ENCODE measurements at places on chromosomes 4 and X.

DNA sequence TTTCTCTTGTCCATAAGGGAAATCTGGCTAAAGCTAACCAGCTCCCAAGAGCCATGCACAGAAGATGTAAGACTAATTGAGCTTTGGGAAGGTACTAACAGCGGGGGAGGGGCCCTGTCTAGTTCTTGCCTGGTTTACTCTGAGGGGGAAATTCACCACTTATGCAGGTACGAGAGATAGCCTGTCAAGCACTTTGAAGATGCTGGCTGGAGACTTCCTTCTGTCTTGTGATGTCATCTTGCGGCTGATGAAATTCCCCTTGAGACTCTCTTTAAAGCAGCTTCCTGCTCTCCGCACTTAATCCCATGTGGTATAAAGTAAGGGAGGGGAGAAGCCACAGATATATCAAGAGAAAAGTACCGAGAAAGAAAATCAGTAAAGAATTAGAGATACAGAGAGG is 345.3 kb downstream of the MAPK10 start:
- DNase-seq: no peak

DNA sequence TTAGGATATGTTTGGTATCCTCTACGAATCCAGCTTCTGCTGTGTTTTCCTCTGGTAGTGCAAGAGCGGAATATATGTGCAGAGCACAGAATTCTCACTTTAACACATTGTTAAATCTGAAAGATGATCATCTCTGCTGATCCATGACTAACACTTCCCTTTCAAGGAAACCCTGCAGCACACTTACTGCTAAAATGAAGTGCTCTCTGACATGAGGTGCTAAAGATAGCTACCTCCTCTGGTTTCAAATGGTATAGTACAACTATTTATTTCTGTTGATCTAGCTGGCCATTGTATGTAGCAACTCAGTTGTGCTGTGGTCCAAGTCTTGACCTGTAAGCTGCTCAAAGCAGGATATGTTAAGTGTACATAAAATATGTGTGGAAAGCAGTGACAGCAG is 162.4 kb upstream of the FMR1 start:
- DNase-seq: no peak

DNA sequence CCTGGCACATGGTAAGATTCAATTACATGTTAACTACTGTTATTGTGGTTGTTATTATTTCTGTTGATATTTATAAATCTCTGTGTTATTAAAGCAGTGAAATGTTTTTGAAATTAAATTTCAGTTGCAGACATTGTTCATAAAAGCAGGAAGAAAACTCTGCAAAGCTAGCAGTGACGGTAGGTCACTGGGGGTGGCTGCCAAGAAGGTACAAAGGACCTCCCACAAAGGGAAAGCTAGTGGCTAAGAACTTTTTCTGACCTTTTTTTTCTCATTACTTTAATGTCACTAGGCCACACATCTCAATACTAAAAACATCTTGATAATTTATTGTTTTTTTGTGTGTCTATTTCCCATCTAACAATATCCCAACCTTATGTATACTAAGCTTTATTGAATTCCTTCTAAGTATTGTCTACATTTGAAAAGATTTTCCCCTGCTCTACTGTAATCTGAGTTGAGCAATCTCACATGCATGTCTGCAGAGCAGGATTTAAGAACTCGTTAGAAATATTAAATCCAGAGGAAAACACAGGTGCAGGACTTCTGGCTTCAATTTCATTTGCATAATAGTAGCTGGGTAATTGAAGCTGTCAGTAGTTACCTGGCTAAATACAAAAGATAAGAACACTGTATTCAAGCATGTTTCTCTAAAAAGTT is 197.3 kb downstream of the CFAP299 start:
- DNase-seq: no peak

GRCh38 chr4:72918362-72918761 is 151.2 kb downstream of the COX18 start:
- no peak for DNase-seq

GRCh38 chrX:146887020-146887419 is 72.5 kb upstream of the CXorf51A start:
- no peak for DNase-seq

DNA sequence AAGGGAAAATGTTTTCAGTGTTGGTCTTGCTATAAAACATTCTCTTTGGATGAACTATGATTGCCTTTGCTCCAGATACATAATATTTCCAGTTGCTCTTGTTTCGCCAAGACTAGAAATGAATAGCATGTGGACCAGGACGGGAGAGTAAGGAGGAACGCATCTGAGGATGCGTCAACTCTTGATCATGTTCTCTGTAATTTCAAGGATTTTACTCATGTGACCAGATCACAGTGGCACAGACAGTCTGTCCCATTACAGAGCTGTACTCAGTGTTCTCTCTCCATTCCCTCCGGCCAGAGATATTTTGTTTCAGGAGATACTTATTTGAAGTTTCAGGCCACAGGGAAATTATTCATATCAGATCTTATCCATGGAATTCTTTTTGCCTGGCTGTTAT is 266.6 kb downstream of the MID1IP1 start:
- no peak for DNase-seq

DNA sequence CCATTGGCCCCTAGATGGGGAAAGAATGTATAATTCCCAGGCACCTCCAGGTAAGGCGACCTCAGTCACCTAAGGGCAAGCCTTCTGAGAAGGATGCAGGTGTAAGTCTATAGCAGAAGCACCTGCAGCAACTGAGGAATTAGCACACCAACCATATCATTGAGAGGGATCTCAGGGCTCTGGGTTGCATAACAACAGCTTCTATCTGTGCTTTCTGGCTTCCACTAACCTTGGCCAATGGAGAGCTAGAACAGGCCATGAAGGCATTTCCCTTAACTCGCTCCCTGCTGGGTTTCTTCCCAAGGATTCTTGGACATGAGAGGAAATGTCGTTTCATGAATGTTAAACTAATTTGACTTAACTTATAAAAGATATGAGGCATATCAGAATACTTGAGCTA is 177.8 kb upstream of the GK2 start:
- no peak for DNase-seq

DNA sequence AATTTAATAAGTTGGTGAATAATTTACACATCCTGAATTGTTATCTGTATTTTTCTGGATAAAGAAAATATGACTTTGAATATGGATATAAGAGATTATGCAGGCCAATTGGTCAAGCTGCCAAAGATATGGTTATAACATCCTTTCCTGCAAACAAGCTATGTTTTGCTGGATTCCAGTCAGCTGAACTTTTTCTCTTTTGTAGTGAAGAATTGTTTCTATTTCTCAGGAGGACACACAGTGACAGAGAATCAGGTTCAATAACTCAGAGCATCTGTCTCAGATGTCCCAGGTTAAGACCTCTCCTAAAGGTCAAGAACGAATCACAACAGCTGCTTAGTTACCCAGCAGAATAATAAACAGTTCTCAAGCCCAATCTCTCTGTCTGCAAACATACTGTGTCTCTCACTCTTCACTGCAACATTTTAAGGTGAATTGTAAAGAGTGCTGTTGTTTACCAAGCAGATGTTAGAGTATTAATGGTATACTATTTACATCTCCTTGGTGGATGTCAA is 189.5 kb upstream of the ANKRD50 start:
- DNase-seq: peak; percentile 61

- DNase-seq: no peak
Measured at GRCh38 chrX:72114306-72114705, 17.4 kb downstream of the RTL5 start.

- no peak for DNase-seq
Measured at GRCh38 chrX:39818750-39819149, 279.0 kb downstream of the BCOR start.

- no peak for DNase-seq
Measured at GRCh38 chr4:139374251-139374650, 72.0 kb upstream of the NDUFC1 start.

DNA sequence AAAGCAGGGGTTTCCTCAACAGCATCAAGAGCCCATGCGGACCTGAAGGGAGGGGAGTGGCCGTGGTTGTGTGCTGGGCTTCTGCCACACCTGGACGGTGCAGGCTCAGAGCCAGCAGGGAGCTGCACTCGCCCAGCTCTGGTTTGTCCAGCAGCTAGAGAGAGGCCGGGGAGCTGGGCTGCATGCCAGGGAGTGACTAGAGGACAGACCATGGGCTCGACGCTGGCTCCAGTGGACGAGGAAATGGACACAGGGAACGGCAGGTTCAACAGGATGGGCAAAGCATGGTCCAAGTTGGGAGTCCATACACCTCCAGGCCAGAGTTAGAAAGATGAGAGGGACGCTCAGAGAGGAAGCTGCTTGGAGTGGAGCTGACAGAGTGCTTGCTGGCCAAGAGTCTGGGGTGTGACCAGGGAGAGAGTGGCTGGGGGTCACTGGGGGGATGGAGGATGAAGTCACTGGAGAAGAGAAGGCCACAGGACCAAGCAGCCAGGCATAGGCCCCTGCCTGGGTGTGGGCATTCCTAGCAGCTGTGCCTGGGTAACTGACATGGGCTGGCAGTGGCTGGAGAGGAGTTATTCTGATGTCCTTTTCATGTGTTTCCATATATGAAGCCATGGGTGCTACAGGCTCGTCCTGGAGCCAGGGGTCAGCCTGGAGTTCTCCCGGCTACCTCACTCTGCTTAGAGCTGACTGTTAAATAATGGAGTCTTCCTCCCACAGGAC is 42.8 kb downstream of the HTT-AS start:
- DNase-seq: no peak

- DNase-seq: no peak
Measured at GRCh38 chr4:134160211-134160610, 41.4 kb downstream of the PABPC4L start.

GRCh38 chr4:89324671-89325070 is 17.1 kb upstream of the GPRIN3 start:
- peak; percentile 32 for DNase-seq

- DNase-seq: peak; percentile 10
Measured at GRCh38 chr4:155025762-155026457, 182.5 kb upstream of the NPY2R start.

DNA sequence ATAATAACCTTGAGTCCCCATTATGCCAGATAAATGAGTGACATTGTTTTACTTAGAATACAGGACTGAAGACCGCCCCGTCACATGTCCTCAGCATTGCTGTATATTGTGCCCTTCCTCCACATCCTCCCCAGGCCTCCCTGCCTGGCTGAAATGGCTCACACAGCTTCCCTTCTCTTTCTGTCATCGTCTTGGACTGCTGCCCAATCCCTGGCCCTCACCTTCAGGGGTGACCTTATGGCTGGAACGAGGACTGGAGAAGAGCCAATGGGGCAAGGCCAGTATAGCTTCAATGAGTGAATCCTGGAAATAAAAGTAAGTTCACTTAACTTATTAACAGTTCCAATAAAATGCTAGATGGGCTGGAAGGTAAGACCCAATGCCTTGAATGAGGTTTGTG is 2.7 kb downstream of the KCNE5 start:
- no peak for DNase-seq

GRCh38 chrX:110284159-110284558 is 33.7 kb downstream of the AMMECR1 start:
- DNase-seq: peak; percentile 87

GRCh38 chrX:107728371-107729099 is 47.1 kb downstream of the TSC22D3 start:
- DNase-seq: no peak

- DNase-seq: no peak
Measured at GRCh38 chr4:58732973-58733372, 1622.8 kb upstream of the IGFBP7 start.

GRCh38 chrX:80174925-80175574 is 160.5 kb downstream of the TBX22 start:
- DNase-seq: no peak

GRCh38 chrX:2820136-2820771 is 8.5 kb upstream of the GYG2 start:
- DNase-seq: no peak

DNA sequence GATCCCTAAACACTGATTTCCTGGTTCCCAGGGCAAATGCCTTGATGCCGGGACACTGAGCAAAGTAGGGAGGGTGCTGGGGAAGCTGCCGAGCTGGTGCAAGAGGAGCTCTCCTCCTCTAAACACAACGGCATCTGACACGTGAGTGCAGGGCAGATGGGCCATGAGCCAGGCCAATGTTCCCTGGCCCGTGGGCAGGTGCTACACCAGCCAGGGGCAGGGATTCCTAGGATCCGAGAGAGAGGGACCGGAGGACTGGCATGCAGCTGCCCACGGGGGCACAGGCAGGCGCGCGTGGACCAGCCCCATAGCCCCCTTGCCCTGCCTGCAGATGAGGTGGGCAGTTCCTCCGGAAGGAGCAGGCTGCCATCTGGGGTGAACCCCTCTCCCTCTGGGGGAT is 66.8 kb upstream of the AFAP1 start:
- no peak for DNase-seq

DNA sequence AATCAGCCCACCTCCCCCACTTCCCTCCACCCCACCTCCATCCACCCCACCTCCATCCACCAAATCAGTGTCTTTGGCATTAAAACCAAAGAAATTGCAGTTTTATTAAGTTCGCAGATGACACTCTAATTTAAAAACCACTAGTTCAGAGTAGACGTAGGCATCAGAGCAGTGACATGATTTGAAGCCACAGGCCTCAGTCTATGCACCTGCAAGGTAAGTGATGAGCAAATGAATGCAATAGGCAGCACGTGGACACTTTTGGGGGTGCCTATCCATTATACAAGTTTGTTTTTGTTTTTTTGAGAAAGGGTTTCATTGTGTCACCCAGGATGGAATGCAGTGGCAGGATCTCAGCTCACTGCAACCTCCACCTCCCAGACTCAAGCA is 88.0 kb upstream of the TRIM2 start:
- no peak for DNase-seq

GRCh38 chrX:149036086-149036485 is 469.0 kb downstream of the IDS start:
- DNase-seq: no peak

GRCh38 chr4:128663325-128663724 is 146.2 kb upstream of the JADE1 start:
- DNase-seq: no peak

DNA sequence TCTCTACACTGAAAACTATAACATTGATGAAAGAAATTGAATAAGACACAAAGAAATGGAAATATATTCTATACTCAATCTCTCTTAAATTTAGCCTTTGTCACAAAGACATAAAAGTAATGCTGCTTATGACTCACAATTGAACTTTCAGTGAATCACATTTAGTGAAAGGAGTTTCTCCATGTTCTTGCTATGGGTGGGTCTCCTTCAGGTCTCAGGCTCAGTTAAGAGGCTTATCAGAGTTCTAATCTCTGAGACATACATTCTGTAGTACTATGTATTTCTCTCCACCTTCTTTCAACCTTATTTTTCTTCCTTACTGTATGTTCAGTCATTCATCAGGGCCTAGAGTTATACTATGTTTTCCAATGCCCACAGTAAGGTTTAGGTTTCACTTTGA is 220.9 kb downstream of the DTHD1 start:
- DNase-seq: no peak

GRCh38 chrX:38805432-38806389 is 4.5 kb downstream of the MID1IP1 start:
- DNase-seq: peak; percentile 62

GRCh38 chr4:94208918-94209317 is 1.3 kb downstream of the SMARCAD1 start:
- no peak for DNase-seq

GRCh38 chrX:118864063-118864635 is 40.5 kb downstream of the ZCCHC12 start:
- DNase-seq: no peak

GRCh38 chr4:52868133-52868532 is 6.0 kb downstream of the RASL11B start:
- no peak for DNase-seq

Data from LHCN-M2 (cell line).